Breast epithelium (tissue), 4 donors: ENCODE measurements at places on chromosomes 7 and 10. TPM values are rescaled to one million over a fixed set of nuclear protein-coding genes. Genes with fewer than 3 reads are reported as not detected.

Gene SPDYE2B
- not detected for total RNA-seq

DNA sequence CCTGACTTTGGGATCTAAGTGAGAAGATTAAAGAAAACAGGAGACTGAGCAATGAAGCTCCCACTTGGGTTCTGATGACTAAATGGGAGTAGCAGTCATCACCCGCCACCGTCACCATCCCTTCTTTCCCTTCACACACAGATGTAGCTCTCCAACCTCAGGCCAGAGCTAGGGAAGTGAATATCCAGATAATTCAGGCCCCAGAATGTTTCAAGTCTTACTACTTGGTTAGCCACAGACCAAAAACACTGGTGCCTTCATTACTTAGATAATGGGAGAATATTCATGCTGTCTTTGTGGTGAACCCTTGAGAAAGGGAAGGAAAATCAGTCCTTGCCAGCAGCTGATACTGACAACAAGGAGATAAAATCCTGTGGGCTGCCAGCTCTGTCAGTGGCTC lies 100.7 kb downstream of the OSBPL3 start:
- DNase-seq, result no peak

Gene MMD2
- total RNA-seq, result not detected

Gene HHEX
- total RNA-seq, result 4.4 TPM

- DNase-seq, result no peak
Observed at GRCh38 chr10:116960066-116960776, 44.8 kb downstream of the SHTN1 start.
